Ovary (tissue), 10 donors: ENCODE measurements at places on chromosomes 6 and 20.

DNA sequence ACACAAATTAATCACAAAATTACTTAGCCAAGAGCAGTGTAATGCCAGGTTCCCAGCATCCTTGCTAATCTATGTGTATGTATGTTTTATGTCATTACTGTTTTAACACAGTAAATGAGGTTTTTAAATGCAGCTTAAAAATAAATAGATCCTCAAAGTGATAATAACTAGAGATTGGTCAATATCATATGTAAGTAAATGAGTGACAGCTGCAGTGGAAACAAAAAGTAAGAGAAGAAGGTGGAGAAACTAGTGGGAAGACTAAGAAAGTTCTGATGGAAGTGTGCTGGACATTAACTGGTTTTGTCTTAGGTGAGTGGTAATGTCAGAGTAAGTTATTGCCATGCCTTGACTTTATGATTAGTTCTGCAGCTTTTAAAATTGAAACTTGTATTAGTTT is 1.9 kb upstream of the GJB7 start:
- no peak for DNase-seq
- H3K27me3 ChIP-seq, result no peaks in the 10 kb centered on the region
- no peak overlapping the region for H3K4me3 ChIP-seq
- H3K27ac ChIP-seq, result no peak overlapping the region

GRCh38 chr6:34146021-34146782 is at the start of gene GRM4:
GRM4 (minus strand) TSS chr6:34146087; CDS start chr6:34133496, 12,591 bp downstream.
- H3K4me1 ChIP-seq, result peaks cover 11% of the 10 kb centered on the region
- no peaks in the 10 kb centered on the region for H3K27me3 ChIP-seq
- peak within 1 kb of the TSS; percentile 35 for H3K4me3 ChIP-seq
- H3K27ac ChIP-seq, result no peak within 1 kb of the TSS
- no peaks in the 10 kb centered on the region for H3K36me3 ChIP-seq

DNA sequence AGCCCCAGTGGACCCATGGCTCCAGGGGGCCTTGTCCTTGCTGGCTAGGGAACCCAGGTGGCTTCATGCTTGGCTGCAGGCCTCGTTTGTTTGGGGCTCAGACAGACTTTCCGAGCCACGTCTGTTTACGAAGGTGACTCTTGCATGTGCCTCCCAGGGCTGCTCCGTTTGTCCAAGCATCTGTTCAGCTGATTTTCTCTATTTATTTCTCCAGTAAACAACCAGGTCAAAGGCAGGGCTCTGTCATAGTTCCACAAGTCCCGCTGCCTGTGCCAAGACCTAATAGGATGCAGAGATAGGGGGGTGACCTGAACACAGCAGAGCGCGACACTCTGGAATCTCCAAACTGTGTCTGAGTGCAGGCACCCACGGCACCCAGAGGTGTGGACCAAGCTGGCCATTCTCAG is 12.8 kb upstream of the SPO11 start:
- H3K4me3 ChIP-seq, result no peak overlapping the region
- no peak overlapping the region for H3K27ac ChIP-seq
- no peaks in the 10 kb centered on the region for H3K27me3 ChIP-seq
- no peak for DNase-seq
- no peaks in the 10 kb centered on the region for H3K36me3 ChIP-seq

- H3K27me3 ChIP-seq, result no peaks in the 10 kb centered on the region
- no peaks in the 10 kb centered on the region for H3K36me3 ChIP-seq
- no peak overlapping the region for H3K27ac ChIP-seq
- no peaks in the 10 kb centered on the region for H3K4me1 ChIP-seq
- H3K4me3 ChIP-seq, result no peak overlapping the region
Measured at GRCh38 chr20:19016140-19016497, 196.3 kb upstream of the SLC24A3 start.

DNA sequence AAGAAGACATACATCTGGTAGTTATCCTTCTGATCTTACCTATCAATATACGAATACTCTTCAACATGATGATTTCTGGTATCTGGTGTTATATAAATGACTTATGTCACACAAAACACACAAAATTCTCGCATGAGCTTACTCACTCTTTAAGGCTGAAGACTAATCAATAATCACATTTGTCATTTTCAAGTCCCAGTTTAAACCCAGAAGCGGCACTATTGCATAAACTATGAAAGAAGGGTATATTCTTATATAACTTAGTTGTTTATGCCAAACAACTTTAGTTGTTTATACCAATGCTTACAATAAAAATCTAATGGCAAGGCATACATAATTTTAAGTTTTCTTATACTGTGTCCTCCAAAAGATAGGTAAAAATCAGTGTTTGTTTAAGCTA is 293.1 kb downstream of the GRIK2 start:
- DNase-seq, result no peak
- H3K36me3 ChIP-seq, result no peaks in the 10 kb centered on the region
- no peak overlapping the region for H3K4me3 ChIP-seq
- H3K27ac ChIP-seq, result no peak overlapping the region
